IPS DF 6.9 (cell line): ENCODE measurements at places on chromosomes 6 and 20.

- peaks cover 4% of the 10 kb centered on the region; the same call in 1 of the 2 replicates for H3K4me1 ChIP-seq
- H3K36me3 ChIP-seq: no peaks in the 10 kb centered on the region
- DNase-seq: no peak
- H3K27ac ChIP-seq: no peak overlapping the region
These were observed 2.5 kb downstream of the NPBWR2 start for GRCh38 chr20:64104667-64105451.

DNA sequence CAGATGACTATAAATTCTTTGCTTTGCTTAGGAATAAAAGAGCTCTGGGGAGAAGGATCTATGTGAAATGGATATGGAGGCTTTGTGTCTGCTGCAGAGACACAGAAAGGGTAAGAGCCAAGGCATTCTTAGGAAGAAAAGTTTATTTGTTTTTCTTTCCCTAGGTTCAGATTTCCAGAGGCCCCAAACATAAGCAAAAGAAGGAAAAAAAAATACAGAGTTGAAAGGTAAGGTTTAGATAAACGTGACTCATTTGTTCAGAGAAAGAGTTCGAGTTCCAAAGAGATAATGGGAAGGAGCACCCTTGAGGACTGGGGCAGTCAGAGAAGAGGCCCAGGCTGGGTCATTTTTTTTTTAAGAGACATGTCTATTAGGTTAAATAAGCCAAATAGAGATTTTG lies 27.4 kb upstream of the BMP5 start:
- no peak overlapping the region for H3K4me3 ChIP-seq
- no peaks in the 10 kb centered on the region for H3K4me1 ChIP-seq
- no peaks in the 10 kb centered on the region for H3K27me3 ChIP-seq
- H3K27ac ChIP-seq: no peak overlapping the region

DNA sequence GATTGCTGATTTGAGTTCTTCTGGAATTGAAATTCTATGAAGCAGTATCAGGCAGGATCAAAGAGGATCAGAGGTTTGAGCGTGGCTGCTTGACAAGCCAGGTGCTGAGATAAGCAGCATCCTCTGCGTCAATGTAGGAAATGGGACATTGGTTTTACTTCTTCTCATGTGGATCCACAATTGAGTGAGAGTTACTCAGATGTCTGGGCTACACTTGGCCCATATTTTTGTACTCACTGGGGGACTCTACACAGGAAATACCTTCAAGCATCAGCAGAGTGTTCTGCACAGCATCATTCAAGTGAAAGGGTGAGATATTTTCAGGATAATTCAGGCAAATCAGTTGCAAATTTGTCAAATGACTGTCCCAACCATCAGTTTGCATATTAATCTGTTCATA lies 613.9 kb upstream of the ARID1B start:
- H3K4me1 ChIP-seq: no peaks in the 10 kb centered on the region
- no peaks in the 10 kb centered on the region for H3K27me3 ChIP-seq
- no peaks in the 10 kb centered on the region for H3K36me3 ChIP-seq
- H3K27ac ChIP-seq: no peak overlapping the region
- no peak overlapping the region for H3K4me3 ChIP-seq

DNA sequence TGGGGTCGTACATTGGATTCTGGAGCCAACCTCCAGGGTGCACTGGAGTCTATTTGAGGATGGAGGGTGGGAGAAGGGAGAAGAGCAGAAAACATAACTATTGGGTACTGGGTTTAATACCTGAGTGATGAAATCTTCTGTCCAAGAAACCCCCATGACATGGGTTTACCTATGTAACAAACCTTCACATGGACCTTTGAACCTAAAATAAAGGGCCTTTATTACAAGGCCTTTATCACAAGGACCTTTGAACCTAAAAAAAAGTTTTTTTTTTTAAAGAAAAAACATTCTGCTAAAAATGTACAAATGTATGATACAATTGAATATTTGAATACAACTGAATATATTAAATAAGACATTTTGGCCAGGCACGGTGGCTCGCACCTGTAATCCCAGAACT lies 38.1 kb upstream of the ZNF133 start:
- H3K27ac ChIP-seq: no peak overlapping the region
- no peaks in the 10 kb centered on the region for H3K27me3 ChIP-seq
- H3K36me3 ChIP-seq: no peaks in the 10 kb centered on the region

GRCh38 chr6:14641423-14642135 lies 524.0 kb downstream of the CD83 start:
- peaks cover 6% of the 10 kb centered on the region; the same call in 1 of the 2 replicates for H3K4me1 ChIP-seq
- H3K4me3 ChIP-seq: no peak overlapping the region
- no peaks in the 10 kb centered on the region for H3K27me3 ChIP-seq
- H3K27ac ChIP-seq: no peak overlapping the region

DNA sequence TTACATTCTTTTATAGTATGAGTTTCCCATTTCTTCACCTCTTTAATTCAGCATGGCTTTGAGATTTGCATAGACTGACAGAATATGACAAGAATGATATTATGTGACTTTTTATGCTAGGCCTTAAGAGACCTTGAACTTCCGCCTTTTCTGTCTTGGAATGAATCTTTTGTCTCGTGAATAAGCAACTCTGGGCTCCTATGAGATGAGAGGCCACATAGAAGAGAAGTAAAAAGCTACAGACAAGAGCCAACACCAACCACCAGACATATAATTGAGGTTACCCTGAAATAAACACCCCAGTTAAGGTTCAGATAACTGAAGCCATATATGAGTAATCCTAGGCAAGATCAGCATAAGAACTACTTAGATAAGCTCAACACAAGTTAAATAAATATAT lies 600.8 kb downstream of the MEI4 start:
- no peak for DNase-seq
- H3K36me3 ChIP-seq: no peaks in the 10 kb centered on the region
- H3K27me3 ChIP-seq: no peaks in the 10 kb centered on the region
- no peak overlapping the region for H3K27ac ChIP-seq
- no peak overlapping the region for H3K4me3 ChIP-seq

DNA sequence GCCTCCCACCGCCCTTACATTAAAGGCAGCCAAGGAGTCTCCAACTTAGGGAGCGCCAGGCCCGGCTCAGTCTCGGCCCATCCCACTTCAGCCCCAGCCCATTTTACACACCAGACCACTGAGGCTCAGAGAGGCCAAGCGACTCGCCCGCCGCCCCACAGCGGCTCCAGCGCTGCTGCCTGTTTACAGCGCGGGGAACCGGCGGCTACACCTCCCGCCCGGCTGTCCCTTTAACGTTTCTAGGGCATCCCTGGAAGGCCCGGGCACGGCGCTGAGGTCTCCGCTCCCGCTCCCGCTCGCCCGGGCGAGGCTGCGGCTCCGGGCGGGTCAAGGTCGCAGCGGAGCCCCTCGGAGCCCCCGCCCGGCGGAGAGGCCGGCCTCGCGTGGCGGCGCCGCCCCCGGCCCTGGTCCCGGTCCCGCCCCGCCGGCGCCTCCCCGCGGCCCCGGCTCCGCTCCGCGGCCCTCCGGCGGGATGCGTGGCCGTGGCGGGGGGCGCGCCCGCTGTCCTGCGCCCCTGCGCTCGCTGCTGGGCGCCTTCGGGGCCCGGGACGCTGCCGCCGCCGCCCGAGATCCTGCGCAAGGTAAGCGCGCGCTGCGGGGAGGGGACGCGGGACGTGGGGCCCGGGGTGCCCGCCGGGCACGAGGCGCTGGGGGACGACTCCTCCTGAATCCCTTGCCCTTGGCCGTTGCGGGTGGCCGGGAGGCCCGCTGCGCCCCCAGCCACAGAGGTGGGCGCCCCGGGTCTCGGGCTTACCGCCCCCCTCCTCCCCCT lies 27.1 kb upstream of the PHACTR3 start:
- DNase-seq: no peak
- no peak overlapping the region for H3K4me3 ChIP-seq
- H3K27ac ChIP-seq: no peak overlapping the region
- H3K4me1 ChIP-seq: no peaks in the 10 kb centered on the region
- no peaks in the 10 kb centered on the region for H3K36me3 ChIP-seq

GRCh38 chr6:67908379-67908778 lies 726.7 kb upstream of the ADGRB3 start:
- no peaks in the 10 kb centered on the region for H3K27me3 ChIP-seq
- no peaks in the 10 kb centered on the region for H3K4me1 ChIP-seq
- no peak overlapping the region for H3K4me3 ChIP-seq

- H3K27me3 ChIP-seq: no peaks in the 10 kb centered on the region
- DNase-seq: no peak
- no peak overlapping the region for H3K4me3 ChIP-seq
- no peaks in the 10 kb centered on the region for H3K4me1 ChIP-seq
- no peak overlapping the region for H3K27ac ChIP-seq
These were observed 52.5 kb upstream of the SPTLC3 start for GRCh38 chr20:12956303-12956702.

DNA sequence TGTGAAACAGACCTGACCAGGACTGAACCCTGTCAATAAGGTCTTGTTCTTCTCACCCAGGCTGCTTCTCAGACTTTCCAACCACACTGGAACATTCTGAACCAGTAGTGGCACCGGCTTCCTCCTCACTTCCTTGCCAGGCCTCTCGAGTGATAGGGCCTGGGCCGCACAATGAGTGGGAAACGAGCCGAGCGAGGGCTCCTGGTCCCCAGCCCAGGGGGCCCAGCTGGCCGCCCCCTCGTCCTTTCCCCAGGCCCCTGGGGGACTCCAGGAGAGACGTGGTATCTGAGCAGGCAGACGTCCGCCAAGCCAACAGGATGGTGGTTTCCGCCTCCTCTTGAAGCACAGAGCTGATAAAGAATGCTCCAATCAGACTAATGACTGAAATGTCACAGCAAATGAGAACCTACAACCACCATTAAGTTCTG lies 117.9 kb downstream of the GMDS start:
- H3K4me3 ChIP-seq: no peak overlapping the region
- no peaks in the 10 kb centered on the region for H3K36me3 ChIP-seq
- no peak overlapping the region for H3K27ac ChIP-seq

GRCh38 chr20:3084283-3084985 lies at the start of gene AVP:
Gene AVP, minus strand, starts transcription at chr20:3084724. Its CDS starts 50 bp downstream, at chr20:3084674.
- no peak within 1 kb of the TSS for H3K4me3 ChIP-seq
- H3K27ac ChIP-seq: no peak within 1 kb of the TSS
- H3K4me1 ChIP-seq: peaks cover 7% of the 10 kb centered on the region
- DNase-seq: no peak
- peaks cover 23% of the 10 kb centered on the region for H3K27me3 ChIP-seq

DNA sequence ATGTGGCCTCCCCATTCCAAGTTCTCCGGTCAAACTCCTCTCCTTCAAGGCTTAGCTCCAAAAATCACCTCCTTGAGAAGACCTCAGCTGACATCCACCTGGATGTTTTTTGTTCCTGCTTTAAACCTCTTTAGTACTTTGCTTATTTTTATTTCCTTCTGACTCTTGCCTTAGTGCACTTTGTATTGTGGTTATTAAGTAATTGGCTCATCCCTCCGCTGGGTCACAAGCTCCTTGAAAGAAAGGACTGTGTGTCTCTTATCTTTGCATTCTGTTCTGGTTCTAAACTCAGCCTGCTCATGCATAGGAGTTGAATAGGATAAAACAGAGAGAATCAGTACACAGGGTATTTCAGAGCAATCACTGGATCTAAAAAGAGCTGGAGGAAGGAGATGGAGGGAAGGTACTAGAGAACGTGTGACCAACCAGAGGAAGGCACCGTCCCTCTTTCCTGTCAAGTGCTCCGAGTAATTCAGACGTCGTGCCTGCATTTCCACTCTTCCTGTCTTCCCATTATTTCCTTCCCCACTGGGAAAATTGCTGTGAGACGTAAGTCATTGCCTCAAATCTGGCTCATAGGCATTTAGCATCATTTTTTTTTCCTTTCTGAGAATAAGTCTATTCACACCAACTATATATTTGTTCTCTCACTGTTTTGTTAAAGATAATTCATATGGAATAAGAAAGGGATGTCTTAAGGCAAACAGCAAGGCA lies 59.7 kb upstream of the GLP1R start:
- H3K4me1 ChIP-seq: peaks cover 2% of the 10 kb centered on the region; the same call in 1 of the 2 replicates
- no peaks in the 10 kb centered on the region for H3K36me3 ChIP-seq
- no peak overlapping the region for H3K4me3 ChIP-seq
- no peaks in the 10 kb centered on the region for H3K27me3 ChIP-seq

DNA sequence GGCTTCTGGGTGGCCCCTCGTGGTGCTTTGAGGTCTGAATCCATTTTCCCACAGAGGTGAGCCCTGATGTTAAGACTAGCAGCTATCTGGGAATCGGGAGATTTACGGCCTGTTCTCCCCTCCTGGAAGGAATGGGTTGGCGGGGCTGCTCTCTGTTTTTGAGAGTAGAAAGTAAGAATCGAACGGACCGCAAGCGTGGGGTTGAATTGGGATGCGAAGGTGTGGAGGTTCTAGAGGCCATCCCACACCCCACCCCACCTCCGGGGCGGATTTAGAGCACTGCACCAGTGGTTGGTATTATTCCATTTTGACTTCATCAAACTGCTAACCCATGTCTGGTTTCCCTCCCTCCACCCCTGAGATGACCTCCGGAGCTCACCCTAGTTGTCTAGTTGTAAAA lies 11.5 kb downstream of the PYGB start:
- H3K27ac ChIP-seq: no peak overlapping the region
- H3K36me3 ChIP-seq: peaks cover 8% of the 10 kb centered on the region; the same call in 1 of the 2 replicates
- no peak overlapping the region for H3K4me3 ChIP-seq
- DNase-seq: no peak

- H3K27ac ChIP-seq: no peak overlapping the region
- DNase-seq: no peak
- no peaks in the 10 kb centered on the region for H3K4me1 ChIP-seq
- H3K27me3 ChIP-seq: no peaks in the 10 kb centered on the region
- no peak overlapping the region for H3K4me3 ChIP-seq
These were observed 173.9 kb downstream of the EPM2A start for GRCh38 chr6:145561095-145562072.

- H3K27me3 ChIP-seq: no peaks in the 10 kb centered on the region
- no peaks in the 10 kb centered on the region for H3K4me1 ChIP-seq
These were observed 142.0 kb upstream of the PMEPA1 start for GRCh38 chr20:57851796-57852195.

DNA sequence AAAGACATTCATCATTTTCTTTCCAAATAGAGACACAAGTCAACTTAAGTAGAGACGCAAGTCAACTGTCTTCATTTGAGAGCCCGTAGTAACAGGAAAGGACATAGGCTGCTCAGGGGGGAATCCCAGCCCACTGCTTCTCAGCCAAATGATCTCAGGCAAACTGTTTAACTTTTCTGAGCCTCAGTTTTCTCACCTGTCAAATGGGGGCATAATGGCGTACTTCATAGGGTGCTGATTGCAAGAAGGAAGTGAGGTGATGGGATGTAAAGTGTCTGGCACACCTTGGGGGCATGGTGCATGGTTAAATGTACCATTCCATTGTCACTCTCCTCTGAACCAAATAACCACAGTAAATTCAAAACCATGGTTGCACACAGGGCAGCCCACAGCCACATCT lies 96.5 kb downstream of the EYA2 start:
- H3K27ac ChIP-seq: no peak overlapping the region
- no peaks in the 10 kb centered on the region for H3K27me3 ChIP-seq
- H3K36me3 ChIP-seq: no peaks in the 10 kb centered on the region
- no peak overlapping the region for H3K4me3 ChIP-seq
- DNase-seq: no peak
- H3K4me1 ChIP-seq: no peaks in the 10 kb centered on the region
